Activated naive CD4-positive, alpha-beta T cell treated with anti-CD3 and anti-CD28 coated beads for 36 hours (primary cell): ENCODE measurements at places on chromosomes 3 and 15. TPM values are rescaled to one million over a fixed set of nuclear protein-coding genes. Genes with fewer than 3 reads are reported as not detected.

GRCh38 chr3:42730706-42731420, 28.3 kb upstream of the HHATL start:
- DNase-seq, result no peak

GRCh38 chr3:11240496-11240895, 31.7 kb upstream of the ATG7 start:
- peak; percentile 23 for DNase-seq

The ZNF80 gene
- total RNA-seq, result 0.44 TPM

- DNase-seq, result no peak
These were observed 12.8 kb upstream of the KLF15 start for GRCh38 chr3:126370055-126370454.
